ENCODE measurements at places on chromosomes 2 and 18.

GRCh38 chr2:54424555-54425163 lies 31.5 kb upstream of the SPTBN1 start:
- no peak for DNase-seq

DNA sequence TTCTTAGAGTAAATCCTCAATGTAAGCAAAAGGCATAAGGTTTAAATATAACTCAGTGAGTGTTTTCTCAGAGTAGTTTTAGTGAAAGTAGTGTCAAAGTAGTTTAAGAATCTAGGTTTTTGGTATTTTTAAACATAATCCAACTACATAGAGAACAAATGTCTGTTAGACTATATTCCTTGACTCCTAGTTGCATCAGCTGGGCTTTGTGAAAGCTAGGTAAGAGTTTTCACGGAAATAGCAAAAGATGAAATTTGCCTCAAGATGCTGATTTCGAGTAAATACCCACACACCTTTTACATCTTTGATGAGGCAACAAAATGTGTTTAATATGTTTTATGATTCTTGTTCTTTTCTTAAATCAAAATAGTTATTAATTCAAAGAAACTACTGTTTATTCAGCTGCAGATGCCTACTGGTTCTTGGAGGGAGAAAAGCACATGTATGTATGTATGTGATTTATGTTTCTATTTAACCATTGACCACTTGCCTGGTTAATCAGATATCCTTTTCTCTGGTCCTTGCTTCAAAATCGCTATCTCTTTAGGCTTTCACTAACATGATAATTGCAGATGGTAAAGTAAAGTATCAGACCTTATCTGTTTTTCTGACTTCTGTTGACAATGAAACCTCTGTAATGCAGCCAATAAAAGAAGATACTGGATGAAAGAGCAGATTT lies 117.4 kb upstream of the NOSTRIN start:
- no peak for DNase-seq

- no peak for DNase-seq
These were observed 111.8 kb upstream of the SP3 start for GRCh38 chr2:174076975-174077374.

DNA sequence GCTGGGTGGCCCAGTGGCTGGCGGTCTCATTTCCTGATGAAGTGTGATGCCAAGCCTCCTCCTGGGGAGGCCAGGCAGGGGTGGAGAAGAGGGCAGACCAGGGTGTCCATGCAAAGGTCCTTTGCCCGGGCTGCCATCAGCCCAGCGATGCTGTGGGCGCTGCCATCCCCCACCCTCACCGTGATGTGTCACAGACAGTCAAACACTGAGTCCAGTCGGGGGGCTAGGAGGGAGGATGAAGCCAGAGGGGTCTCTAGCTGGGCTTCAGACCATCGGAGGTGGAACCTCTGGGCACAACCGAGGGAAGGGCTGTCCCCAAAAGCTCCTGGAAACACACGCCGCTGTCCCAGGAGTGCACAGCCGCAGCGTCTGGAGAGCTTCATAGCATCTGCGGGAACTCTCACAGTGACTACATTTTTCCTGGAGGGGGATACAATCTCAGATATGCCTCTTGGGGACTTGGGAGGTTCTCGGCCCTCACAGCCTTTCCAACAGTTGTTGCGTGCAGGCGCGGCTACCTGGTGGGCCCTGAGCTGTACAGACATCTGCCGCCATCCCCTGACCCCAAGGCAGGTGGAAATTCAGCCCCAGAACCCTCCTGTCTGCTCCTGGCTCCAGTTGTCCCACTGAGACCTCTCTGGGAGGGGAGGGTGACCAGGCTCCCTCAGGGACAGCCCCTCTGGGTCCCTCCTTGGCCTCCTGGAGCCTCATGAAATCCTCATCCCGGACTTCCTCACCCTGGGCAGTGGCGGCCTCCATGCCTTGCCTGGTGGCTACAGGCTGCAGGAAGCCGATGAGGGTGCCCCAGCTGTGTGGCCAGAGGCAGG lies 26.5 kb upstream of the OTOS start:
- DNase-seq: no peak

GRCh38 chr2:144165599-144166250 lies 354.2 kb downstream of the ZEB2 start:
- no peak for DNase-seq

- DNase-seq: no peak
These were observed 150.0 kb upstream of the GALNT5 start for GRCh38 chr2:157107460-157107859.

DNA sequence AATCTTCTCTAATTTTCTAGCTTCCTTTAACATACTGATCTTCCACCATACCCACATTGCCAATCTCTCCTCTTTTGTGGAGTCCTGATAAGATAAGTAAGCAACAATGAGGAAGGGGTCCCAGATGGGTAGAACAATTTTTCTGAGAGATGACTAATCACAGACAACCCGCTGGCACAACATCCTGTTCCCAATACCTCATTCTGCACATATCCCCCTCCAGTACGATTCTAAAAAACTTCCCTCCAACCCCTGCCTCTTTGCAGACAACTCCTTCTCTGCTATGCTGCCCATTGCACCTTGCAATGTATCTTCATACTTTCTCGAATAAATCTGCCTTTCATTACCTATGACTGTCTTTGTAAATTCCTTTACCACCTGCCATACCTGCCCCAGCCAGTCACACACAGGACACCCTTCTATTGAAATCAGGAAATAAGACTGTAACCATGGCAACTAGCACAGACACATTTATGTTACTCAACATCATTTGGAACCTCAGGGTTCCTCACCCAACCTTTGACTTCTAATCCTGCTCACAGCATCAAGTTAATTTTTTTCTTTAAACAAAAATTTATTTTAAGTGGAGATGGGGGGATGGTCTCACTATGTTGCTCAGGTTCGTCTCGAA lies 7.4 kb upstream of the EXOC6B start:
- no peak for DNase-seq

- DNase-seq: peak; percentile 54
These were observed 34.5 kb downstream of the NEURL3 start for GRCh38 chr2:96470636-96471035.

DNA sequence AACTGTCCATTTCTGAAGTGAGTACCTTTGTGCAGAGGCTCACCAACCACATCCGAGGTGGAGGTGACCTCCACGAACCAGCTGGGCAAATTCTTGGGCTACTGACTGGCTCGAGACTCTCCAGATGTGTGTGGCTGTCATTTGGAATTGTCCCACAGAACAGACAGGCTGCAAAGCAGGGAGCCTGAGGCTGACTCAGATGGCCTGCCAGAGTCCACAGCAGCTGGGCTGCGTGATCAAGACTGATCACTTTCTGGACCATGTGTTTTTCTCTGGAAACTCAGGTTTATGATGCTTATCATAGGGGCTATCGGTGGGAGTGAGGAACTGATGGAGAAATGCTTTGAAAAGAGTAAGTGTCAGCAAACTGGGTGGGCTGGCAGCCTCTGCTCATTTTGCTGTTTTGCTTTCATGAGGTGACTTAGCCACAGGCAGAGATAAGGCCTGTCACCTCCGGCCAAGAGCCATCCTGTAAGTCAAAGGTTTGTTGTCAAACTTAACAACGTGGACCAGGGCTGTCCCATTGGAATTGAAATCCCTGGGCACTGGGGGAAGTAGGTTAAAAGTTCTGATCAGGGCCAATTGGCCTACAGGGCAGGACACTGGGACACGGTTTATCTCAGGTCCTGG lies 120.4 kb downstream of the LIPG start:
- no peak for DNase-seq
